Stimulated activated CD8-positive, alpha-beta memory T cell treated with anti-CD3 and anti-CD28 coated beads, Interleukin-7, amount 100 ng/mL, for 24 hours (primary cell): ENCODE measurements at places on chromosomes 3 and 15.

DNA sequence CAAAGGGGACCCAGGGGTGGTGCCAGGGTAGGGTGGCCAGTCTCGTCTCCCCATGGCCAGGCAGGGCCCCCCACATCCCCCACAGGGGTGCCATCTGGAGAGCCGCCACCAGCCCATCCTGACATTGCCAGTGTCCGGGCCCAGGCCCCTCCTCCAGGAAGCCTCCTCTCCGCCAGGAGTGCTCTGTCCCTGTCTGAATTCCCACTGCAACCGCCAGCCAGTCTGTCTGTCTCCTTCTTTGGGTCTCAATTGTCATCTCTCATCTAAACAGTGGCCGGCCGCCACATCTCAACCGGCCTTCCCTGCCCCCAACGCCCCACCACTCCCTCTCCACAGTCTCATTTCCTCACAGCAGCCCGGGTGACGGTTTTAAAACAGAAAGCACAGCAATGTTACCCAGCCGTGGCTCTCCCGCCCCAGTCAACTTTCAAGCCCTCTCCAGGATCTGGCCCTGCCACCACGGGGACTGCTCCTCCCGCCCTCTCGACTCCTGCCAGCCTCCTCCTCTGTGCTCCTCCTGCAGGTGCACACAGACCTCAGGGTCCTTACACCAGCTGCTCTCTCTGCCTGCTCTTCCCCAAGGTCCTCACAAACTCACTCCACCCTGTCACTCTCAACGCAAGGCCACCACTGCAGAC is 57.0 kb downstream of the IQSEC1 start:
- no peak for DNase-seq

- DNase-seq: no peak
Observed at GRCh38 chr3:194083637-194084224, 52.2 kb upstream of the HES1 start.

DNA sequence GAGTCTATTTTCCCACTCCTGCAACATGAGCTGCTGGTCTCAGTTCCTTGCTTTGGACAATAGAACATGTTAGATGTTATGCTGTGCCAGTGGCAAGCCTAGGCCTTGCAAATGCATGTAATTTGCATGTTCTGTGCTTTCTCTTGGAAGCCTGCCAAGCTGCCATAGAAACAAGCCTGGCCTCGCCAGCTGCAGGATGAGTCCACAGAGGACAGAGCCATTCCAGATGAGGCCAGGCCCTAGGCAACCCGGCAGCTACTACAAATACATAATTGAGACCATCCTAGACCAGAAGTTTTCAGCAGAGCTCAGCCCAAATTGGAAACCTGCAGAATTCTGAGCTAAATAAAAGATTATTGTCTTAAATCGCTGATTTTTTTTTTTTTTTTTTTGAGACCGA is 39.6 kb downstream of the TRIM69 start:
- DNase-seq: no peak

DNA sequence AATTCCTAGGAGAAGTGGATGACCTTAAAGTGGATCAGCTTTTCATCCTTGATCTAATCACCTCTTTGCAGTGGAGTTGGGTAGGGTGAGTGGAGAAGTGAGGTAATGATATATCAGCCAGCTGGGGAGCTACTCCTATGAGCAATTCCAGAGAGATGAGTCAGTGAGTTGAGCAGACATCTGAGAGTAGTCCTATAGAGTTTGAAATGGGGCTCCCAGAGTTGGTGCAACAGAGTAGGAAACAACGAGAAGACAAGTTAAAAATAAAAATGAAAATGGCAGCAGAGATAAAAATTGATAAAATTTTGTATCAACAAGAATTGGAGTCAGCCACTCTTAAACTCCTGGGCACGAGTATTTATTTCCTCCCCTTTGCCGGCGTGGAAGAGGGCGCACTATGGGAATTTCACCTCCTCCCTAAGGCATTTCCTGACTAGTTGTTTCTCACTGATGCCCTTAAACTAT is 150.8 kb upstream of the DPH6 start:
- no peak for DNase-seq

DNA sequence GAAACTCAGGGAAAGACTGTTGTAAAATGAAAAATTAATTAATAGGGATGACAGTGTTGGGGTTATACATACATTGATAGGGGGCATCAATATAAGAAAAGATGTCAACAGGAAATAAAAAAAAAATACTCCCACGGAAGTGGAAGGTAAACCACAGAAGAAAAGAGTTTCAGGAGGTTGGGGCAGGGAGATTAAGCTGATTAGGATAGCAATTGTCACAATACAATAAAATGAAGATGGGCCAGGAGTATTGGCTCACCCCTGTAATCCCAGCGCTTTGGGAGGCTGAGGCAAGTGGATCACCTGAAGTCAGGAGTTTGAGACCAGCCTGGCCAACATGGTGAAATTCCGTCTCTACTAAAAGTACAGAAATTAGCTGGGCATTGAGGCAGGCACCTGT is 536.1 kb downstream of the AGBL1 start:
- DNase-seq: no peak

GRCh38 chr3:32681811-32682210 is 3.2 kb upstream of the CNOT10 start:
- DNase-seq: no peak

GRCh38 chr3:112967828-112968227 is 7.1 kb downstream of the CD200R1 start:
- no peak for DNase-seq

GRCh38 chr15:22892333-22892732 is 53.9 kb downstream of the NIPA2 start:
- DNase-seq: no peak
